ENCODE measurements at places on chromosomes 4 and X.
A peak's percentile ranks its signal among the peaks of the same experiment; 100 is the strongest.

- no peak for DNase-seq
These were observed 33.4 kb downstream of the KCTD8 start for GRCh38 chr4:44415251-44415650.

DNA sequence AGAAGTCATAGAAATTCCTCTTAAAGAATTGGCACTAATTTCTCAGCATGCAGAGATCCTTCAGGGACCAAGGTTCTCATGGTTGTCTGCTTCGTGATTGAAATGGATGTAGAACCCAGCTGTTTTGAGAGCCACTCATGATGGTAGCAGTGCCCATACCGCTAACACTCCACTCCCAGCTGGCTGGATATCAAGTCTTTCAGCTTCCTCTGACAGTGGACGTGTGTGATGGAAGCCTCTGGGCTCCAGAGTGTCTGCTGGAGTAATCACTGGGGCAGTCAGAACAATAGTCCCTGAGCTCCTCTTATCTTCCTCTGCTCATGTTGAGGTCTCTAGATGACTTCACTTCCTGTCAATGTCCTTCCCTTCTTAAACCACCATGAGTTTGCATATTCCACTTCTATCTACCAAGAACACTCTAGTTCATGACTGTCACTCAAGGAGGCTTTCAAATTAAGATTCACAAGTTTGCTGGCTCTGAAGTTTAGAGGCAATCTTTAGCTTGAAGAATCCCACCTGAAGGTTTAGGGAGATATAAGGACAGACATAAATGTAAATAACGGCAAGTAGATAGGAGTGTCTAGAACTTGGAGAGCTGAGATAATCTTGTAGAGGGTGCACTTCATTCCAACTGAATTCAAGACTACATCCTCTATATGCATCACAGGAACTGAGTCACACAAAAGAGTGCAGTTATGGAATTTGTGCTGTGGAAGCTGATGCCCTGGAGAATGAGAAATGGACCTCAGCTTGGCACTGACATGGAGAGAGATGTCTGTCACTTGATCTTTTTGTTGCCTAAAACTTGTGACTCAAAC lies 64.5 kb upstream of the WDR1 start:
- DNase-seq: peak; percentile 23

- DNase-seq: no peak
These were observed 1055.8 kb upstream of the DIAPH2 start for GRCh38 chrX:95628796-95629195.

GRCh38 chrX:150768580-150769190 lies 75.5 kb downstream of the MTMR1 start:
- DNase-seq: no peak

GRCh38 chrX:130097507-130098209 lies 12.6 kb downstream of the ELF4 start:
- no peak for DNase-seq

GRCh38 chrX:153598541-153599191 lies at the start of gene CCNQ:
CCNQ (minus strand) TSS chrX:153599139; CDS start chrX:153599073, 66 bp downstream.
- DNase-seq: no peak

- DNase-seq: no peak
These were observed 1129.6 kb downstream of the STPG2 start for GRCh38 chr4:97013711-97014110.

GRCh38 chr4:55793479-55793878 lies 26.1 kb upstream of the EXOC1L start:
- DNase-seq: no peak

DNA sequence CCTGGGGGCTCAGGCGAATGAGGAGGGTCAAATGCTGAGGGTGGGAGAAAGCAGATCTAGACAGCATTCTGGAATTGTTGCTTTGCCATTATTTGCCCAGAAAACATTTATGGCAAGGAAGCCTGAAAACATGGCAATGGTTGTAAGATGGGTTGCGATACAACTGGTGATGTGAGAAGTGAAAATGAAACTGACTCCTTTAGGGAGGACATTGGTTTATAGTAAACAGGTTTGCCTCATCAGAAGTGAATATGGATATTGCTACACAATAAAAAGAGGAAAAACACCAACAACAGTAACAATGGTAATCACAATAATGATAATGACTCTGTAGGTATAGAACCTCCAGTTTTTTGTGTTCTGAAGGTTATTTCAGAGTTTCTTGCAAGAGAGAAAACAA lies 107.0 kb upstream of the TBC1D9 start:
- DNase-seq: no peak

- no peak for DNase-seq
These were observed 15.9 kb downstream of the TMEM192 start for GRCh38 chr4:165096776-165097175.

GRCh38 chrX:68183612-68184214 lies 249.6 kb downstream of the OPHN1 start:
- no peak for DNase-seq

GRCh38 chrX:132472397-132472796 lies 16.4 kb downstream of the MBNL3 start:
- no peak for DNase-seq

GRCh38 chrX:154515966-154516655 lies at the start of gene FAM3A:
FAM3A (minus strand) TSS chrX:154516232; CDS start chrX:154515772, 460 bp downstream.
- peak; percentile 93 for DNase-seq

DNA sequence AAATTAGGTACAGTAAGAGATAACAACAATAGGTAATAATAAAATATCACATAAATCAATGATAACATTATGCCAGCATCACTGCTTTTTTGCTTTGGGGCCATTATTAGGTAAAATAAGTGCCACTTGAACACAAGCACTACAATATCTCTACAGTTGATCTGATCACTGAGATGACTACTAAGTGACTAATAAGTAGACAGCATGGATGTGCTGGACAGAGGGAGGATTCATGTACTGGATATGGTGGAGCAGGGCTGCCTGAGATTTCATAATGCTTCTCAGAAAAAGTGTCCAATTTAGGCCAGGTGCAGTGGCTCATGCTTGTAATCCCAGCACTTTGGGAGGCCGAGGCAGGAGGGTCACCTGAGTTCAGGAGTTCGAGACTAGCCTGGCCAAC lies 137.8 kb upstream of the IL1RAPL2 start:
- no peak for DNase-seq

DNA sequence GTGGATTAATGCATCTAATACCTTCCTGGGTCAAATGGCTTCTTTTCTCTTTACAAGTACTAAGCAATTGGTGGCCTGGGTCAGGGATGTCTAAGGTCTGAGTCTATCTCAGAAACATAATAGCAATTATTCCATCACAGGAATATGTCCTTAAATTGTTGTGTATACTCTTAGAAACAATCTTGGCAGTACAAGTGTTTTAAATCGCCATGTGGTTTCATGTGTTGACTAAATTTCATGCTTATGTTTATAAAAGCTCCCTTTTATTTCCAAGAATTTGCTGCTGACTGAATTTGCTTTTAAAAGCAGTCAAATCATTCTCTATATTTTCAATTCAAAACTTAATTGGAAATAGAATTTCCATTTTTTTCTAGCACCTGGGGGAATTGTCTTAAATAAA lies 125.3 kb upstream of the PACRGL start:
- DNase-seq: no peak

- DNase-seq: no peak
These were observed 92.7 kb upstream of the IL15 start for GRCh38 chr4:141543706-141544105.

- no peak for DNase-seq
These were observed 21.6 kb downstream of the CLDN34 start for GRCh38 chrX:9988762-9989161.

DNA sequence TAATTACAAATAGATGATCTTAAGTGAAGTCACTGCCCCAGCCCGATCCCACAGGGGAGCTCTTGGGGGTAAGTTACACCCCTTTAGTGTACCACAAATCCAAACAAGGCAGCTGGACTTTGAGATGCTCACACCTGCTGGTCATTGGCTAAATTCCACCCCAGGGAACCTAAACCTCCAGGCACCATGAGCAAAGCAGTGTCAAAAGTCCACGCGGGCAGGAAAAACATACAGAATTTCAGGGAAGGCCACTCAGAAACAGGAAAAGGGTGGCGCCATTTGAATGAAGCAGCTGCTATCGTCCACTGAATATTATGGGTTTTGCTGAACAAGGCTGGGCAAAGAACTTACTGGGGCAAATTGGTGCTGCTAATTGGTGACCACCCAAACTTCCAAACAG lies 30.9 kb downstream of the SUPT20HL1 start:
- DNase-seq: no peak

DNA sequence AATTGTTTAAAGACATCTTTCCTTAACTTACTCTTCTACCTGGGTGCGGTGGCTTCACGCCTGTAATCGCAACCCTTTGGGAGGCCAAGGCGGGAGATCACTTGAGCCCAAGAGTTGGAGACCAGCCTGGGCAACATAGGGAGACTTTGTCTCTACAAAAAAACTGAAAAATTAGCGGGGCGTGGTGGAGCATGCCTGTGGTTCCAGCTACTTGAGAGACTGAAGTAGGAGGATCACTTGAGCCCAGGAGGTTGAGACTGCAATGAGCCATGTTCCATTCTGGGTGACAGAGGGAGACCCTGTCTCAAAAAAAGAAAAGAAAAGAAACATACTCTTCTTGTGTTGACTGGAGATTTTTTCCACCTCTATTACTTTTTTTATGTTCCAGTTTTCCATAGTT lies 181.9 kb downstream of the RAPGEF2 start:
- DNase-seq: no peak

DNA sequence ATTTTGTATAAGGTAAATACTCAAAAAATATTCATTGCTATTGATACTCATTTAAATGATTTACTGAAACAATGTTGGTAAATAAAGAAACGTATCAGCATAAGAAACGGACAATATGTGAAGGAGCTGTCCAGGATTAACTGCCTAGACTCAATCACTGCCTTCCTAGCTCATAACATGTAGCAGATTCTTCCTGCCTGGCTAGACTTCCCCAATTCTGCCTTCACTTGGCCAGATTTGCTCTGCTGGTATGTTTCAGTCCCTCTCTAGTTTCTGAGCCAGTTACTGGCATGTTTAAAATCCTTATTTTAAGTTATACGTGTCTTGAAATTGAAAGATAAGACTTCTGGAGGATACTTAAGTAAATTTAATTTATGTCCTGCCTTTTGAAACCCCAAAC lies 740.3 kb downstream of the CENPC start:
- DNase-seq: no peak

GRCh38 chr4:105710678-105711077 lies 2.1 kb downstream of the GSTCD start:
- DNase-seq: no peak

GRCh38 chrX:54427837-54428424 lies 12.3 kb upstream of the TSR2 start:
- no peak for DNase-seq

DNA sequence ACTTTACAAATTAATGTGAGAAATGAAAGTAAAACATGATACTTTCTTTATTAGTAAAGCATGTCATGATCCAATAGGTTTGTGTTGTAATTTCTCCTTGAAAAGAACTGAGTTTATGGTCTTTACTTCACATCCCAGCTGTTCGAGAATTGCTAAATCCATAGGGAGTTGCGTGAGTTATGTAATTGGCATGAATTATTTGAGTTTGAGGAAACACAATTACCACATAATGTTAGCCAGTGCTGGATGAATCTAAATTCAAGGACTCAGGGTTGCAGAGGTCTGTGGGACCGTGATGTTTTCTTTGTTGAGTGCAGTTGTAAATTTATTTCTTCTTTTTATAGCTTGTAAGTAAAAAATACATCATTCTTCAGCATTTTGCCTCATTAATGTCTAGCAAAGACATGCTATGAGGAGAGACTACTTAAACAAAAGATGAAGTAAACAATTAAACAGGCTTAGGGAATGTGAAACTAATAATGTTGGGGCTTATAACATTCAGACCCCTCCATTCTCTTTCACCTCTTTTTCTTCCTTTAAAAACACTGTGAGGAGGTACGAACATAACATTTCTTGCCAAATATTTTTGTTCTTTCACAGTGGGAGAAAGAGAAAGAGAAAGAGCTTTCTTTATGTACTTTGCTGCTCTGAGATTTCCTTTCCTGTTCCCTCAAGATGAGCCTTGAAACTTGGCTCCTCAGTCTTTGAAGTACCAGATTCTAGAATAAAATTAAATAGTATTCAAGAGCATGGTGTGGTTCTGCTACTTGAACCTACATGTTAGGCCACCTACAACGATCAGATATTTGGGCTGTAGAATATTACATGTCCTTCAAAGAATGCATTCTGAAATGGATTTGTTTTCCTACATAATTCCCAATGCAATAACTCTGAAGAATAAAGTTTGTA lies 159.6 kb upstream of the ANK2 start:
- no peak for DNase-seq

- no peak for DNase-seq
These were observed 18.9 kb downstream of the TMEM175 start for GRCh38 chr4:951186-951585.

- DNase-seq: no peak
These were observed 50.1 kb downstream of the DHRSX start for GRCh38 chrX:2450681-2451080.

DNA sequence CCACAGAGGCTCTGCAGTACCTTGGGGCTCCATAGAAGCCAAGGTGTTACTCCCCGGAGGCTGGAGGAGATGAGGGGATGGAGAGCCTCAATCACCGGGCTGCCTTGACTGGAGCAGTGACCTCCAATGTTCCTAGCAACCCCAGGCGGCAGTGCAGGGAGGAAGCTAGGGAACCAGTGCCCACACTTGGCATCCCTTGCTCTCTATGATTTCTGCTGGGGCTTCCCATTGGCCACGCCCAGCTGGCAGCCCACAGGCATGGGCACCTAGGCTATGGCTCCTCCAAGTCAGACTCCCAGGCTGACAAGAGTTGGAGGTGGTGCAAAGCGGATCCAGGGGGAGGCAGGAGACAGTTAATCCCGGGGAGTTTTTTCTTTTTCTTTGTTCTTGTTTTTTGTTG lies 229.7 kb downstream of the EVC2 start:
- no peak for DNase-seq

DNA sequence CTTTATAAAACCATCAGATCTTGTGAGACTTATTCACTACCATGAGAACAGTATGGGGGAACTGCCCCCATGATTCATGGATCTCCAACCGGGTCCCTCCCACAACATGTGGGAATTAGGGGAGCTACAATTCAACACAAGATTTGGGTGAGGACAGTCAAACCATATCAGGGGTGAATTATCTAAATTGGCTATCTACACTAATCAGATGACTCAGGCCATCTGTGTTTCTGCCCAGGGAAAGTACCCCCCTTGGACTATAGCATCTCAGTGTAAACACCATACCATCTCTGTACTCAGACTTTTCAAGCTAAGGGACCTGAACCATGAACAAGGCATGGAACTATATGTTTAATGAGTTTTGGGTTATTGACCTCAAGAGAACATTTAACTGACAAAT lies 76.8 kb downstream of the LNX1 start:
- DNase-seq: no peak

DNA sequence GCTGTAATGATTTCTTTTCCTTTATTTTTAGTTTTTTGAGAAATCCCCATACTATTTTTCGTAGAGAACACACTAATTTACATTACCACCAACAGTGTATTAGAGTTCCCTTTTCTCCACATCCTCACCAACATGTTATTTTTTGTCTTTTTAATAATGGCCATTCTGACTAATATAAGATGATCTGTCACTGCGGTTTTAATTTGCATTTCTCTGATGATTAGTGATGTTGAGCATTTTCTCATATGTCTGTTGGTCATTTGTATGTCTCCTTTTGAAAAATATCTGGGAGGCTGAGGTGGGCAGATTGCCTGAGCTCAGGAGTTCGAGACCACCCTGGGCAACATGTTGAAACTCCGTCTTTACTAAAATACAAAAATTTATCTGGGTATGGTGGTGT lies 30.2 kb downstream of the SPINK2 start:
- no peak for DNase-seq

- no peak for DNase-seq
These were observed 45.0 kb upstream of the USP46 start for GRCh38 chr4:52704133-52704532.

- no peak for DNase-seq
These were observed 40.0 kb upstream of the ADRA2C start for GRCh38 chr4:3725936-3726870.

GRCh38 chrX:56853436-56853835 lies 124.4 kb downstream of the NBDY start:
- DNase-seq: no peak

Data from CD4-positive, alpha-beta T cell treated with Interleukin-6 at 100 ng/mL for 8 hours (primary cell).